ENCODE measurements at places on chromosomes 3 and 15.

- no peak for DNase-seq
Observed at GRCh38 chr3:128745742-128746141, 19.8 kb downstream of the RAB7A start.

DNA sequence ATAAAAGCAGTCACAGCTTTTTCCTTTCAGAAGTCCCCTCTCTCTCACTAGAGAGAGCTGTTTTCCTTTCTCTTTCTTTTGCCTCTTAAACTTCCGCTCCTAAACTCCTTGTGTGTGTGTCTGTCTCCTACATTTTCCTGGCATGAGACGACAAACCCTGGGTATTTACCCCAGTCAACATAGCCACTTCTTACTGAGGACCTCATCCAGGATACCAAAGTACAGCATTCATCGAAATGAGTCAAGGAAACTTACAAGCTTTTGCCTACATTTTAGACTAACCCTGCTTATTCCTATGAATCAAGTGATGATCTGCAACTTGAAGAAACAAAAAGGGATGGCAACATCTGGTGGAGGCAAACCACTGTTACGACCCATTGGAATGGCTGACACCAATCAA, 16.7 kb downstream of the PATL2 start:
- no peak for DNase-seq

DNA sequence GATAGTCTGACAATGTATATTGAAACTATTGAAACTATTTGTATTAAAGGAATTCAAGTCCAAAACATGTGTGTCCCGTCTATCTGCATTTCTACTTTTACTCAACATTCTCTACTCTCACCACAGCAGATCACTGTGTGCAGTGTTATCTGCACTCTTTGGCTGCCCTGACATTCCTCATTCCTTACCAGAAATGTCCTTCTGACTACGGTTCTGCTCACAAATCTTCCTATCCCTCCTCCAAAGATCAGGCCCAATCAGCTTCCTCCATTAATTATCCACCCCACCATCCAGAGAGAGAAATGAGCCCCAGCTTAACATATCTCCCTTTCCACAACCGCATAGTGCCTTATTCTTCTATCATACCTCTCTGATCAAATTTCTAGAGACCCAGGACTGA, 94.7 kb downstream of the TBL1XR1 start:
- DNase-seq, result no peak

GRCh38 chr3:149534671-149535332, 60.3 kb downstream of the TM4SF4 start:
- DNase-seq, result no peak

DNA sequence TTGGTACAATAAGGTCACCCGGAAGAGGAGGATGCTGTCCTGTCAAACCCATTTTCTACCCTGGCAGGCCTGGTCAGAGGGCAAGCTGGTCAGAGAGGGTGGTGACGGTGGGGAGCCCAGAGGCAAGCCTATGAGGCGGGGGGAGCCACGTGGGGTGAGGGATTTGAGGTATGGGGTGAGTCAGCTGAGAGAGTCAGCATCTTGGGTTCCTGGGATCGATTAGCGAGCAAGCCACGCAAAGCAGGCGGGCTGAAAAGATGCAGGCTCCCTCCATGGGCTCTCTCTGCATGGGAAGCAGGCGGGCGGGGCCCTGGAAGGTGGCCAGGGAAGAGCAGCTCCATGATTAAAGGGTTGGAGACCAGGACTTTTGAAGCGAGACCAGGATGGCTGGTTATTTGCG, 48.1 kb downstream of the MAGEF1 start:
- DNase-seq, result no peak

DNA sequence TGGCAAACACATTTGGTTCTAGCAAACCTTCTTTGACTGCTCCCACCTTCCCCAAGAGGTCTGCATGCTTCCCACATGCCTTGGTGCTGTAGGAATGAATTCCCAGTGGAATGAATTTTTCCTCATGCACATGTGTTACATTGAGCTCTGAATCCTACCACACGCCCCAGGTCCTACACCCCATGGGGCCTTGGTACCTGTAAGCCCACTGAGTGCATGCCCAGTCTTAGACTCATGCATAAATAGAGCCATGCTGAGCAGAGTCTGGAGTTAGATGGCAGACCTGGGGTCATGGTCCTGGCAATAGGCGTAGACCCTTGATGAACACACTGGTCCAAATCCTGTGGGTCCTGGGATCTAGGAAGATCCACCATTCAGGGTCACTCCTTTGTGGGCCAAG, 81.8 kb downstream of the EPHB1 start:
- no peak for DNase-seq

GRCh38 chr3:100970477-100970990, 22.7 kb downstream of the ABI3BP start:
- no peak for DNase-seq

DNA sequence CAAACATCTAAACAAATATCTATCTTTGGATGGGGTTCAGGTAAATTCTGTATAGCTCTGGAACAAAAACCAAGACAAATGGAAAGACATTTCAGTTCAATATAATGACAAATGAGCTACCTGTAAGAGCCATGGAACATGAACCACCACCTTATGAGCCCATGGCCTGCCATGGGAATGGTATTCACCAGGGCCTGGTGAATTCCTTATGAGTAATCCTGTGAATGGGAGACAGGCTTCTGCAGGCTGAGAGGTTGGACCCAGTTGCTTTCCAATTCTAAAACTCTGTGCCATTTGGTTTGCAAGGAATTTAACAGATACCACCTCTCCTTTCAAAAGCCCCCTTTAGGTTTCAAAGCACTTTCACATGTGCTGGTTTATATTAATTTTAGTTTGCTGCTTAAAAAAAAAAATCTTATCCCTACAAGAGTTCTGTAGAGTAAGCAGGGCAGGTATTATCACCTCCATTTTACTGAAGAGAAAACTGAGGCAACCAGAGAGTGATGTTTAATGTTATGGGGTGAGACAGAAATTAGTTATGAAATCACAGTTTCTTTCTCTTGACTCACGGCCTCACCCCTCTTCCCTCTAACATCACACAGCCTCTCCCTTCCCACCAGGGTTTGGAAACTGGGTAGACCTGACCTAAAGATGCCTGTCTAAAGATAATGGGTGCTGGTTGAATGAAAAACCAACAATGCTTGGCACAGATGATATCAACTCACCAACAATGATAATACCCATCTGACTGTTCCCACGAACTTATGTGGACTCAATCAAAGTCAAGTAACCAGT, 397.6 kb upstream of the WNT5A start:
- no peak for DNase-seq

GRCh38 chr3:63462732-63463131, 184.6 kb downstream of the SYNPR start:
- DNase-seq, result no peak

- DNase-seq, result no peak
Observed at GRCh38 chr15:68285259-68285980, 7.9 kb downstream of the FEM1B start.

DNA sequence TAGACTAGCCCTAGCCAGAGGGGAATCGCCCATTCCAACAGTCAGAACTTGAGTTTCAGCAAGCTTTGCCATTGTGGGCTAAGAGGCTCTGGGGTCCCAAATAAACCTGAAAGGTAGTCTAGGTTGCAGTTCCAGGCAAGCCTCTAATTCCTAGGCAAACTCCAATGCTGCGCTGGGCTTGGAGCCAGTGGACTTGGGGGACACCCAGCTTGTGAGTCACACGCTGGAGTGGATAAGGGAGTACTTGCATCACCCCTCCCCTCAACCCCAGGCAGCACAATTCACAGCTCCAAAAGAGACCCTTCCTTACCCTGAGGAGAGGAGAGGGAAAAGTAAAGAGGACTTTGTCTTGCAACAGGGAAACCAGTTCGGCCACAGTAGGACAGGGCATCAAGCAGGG, 105.2 kb upstream of the DPPA4 start:
- no peak for DNase-seq

DNA sequence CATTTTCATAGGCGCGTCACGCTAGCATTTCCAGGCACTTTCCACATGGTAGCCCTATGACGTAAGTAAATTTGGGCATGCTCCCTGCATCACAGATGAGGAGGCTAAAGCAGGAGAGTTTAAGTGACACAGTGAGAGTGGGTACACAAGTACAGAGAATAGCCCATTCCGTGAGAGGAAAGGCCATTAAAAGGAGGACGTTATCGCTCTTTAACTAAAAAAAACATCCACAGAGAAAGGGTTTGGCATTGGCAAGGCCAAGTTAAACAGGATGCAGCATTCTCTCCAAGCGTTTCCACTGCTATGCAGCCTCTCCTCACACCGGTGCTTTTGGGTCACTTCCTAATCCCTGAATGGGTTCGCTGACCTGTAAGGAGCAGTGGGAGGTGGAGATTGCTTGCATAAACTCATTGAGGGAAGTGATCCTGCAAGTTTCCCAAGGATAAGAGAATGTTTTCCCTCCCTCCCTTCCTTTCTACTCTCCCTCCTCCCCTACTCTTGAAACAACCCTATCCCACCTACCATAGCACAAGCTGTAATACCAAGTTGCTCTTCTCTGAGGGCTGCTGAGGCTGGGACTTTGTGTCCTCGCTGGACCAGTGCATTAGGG, 147.7 kb downstream of the VGLL4 start:
- DNase-seq, result no peak

DNA sequence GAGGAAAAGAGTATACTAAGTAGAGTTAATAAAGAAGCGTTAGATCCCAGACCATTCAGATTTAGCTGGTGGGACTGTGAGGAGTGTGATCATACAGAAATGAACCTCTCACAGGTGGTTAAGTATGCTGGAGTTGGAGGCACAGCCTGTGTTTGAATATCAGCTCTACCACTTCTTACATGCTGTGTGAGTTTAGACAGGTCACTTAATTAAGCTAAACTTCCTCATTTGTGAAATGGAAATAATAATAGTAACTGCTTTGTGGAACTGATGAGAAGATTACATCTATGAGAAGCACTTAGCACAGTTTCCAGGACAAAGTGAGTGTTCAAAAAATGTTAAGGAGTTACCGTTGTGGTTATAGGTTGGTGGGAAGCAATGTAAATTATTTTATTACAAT, 8.4 kb downstream of the ACP3 start:
- no peak for DNase-seq

DNA sequence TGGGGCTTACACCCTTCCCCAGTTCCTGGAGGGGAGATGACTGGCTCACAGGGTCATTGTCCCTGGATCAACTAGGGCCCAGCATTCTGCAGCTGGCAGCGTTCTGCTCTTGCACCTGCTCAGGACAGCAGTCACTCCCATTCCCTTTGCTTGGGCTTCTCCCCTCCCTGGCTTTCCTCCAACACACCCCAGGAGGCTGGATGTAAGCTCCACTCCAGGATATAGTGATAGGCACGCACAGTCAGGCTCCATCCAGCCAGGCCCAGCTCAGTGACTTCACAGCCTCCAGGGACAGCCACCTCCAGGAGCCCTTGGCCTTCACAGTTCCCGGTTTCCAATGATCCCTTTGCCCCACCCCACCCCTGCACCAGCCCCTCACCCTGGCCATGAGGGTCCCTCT, 1.9 kb downstream of the SPTBN5 start:
- DNase-seq, result no peak

DNA sequence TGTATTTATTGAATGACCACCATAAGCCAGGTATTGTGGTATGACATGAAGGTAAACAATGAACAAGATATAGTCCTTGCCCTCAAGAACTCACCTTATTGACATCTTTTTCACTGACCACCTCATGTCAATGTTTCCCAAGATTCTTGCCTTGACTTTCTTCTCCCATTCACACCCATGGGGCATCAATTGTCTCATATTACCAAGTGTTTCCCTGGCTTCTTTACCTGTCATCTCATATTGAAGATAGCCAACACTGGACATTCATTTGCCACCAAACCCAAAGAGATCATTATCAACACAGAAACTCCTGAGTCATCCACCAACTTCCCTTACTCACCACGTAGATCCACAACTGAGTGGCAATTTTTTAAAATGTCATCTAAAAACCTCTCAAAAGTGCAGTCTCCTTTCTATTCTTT, 2.2 kb downstream of the EFHB start:
- DNase-seq, result no peak

DNA sequence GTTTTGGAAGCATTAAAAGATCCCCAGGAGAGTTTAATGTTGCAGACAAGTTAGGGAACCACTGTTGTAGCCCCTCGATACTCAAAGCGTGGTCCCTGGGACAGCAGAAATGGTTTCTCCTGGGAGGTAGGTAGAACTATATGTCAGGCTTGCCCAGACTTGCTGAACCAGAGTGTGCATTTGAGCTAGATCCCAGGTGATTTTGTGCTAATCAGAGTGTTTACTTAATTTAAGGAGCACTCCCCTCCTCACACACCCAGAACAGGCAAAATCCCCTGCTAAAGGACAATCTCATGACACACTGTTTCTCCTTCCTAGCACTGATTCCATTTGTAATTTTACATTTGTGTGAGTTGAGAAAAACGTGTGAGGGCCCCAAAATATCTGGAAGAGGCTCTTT, 24.3 kb downstream of the LMCD1 start:
- no peak for DNase-seq

GRCh38 chr3:161222662-161223061, 1.6 kb downstream of the NMD3 start:
- no peak for DNase-seq

DNA sequence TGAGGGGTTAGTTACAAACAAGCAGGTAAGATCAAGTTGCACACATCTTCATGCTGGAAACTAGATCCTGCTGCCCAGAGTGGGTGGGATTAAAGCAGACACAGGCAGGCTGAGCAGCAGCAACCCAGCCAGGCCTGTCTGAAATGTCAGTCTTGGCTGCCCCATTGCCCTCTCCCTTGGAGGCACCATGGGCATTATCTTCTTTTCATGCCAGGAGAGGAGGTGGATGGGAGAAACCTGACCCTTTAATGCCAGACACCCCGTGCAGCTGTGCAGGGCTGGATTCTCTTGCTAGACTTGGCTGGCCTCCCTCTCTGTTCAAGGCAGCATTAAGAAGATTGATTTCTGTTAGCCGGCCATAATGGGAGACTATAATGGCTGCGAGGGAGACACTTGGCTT, 23.0 kb upstream of the EPHB1 start:
- no peak for DNase-seq

GRCh38 chr3:71998995-71999673, 214.2 kb upstream of the PROK2 start:
- no peak for DNase-seq

DNA sequence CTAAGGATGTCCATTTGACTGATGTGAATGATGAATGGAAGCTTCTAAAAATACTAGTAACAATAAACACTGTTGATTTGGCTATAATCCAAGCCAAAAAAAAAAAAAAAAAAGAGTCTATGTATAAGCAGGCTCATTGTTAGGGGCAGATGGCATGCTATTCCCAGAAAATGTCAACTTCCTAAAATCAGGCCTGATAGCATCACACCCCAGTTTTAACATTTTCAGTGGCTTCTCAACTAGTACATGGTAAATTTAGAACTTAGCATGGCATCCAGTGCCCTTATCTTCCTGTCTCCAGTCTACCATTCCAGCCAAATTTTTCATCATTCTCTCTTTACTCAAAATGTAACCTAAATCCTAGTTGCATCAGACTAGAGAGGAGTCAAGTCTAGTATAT, 288.2 kb upstream of the ZNF385D start:
- DNase-seq, result no peak

GRCh38 chr15:78449220-78449999, 11.4 kb downstream of the IREB2 start:
- no peak for DNase-seq

DNA sequence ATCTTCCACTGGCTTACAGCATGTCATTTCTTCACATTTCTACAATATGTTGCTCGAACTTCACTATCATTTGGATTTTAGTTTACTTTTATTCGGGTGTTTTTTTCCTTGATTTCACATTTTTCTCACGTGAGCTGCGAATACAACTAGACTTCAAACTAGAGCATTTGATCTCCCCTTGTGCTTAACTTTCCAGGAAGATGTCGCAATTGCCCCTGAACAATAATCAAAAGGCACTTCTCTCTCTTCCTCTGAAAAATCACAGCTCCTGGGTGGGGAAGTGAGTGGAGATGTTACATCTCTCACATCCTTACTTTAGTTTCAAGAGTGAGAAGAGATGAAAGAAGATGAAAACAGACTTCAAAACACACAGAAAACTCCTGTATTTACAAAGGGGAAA, 587.9 kb downstream of the TBL1XR1 start:
- DNase-seq, result no peak
